ENCODE measurements at places on chromosomes 2 and 18.

DNA sequence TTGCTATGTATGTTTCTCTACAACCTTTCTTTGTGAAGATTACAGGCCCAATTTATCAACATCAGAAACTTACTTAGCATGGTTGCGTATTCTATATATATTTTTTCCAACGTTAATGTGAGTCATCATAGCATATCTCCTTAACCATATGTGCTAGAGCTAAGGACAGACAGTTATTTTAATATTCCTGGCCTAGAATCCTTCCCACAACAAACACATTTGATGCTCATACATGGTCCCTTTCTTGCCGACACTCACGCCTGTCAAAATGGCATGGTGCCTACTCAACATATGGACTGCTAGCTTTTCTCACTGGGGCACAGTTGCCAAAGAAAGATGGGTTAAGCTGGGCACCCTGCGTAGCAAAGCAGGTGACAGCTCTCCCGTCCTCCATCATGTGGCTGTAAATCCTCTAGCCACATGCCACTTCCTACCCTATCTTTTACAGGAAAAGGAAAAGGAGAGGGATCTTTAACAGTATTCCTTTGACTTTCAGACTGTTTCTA lies 75.2 kb upstream of the GALNT5 start:
- DNase-seq: peak; percentile 36

DNA sequence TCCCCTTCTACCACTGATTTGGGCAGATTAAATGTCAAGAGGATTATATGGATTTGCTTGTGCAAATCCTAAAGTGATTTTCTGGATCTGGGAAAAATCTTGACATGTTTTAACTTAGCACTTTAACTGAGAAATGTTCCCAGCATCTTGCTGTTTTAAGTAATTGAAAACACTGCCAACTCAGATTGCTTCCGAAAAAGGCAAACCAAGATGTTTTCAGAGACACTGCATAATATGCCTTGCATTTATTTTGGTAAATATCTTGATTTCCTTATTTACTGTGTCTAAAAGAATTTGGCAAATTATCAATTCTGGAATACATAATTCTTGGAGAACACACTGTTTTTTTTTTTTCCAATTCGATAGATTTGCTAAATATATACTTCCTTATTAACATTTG lies 385.0 kb upstream of the FAM98A start:
- DNase-seq: no peak

DNA sequence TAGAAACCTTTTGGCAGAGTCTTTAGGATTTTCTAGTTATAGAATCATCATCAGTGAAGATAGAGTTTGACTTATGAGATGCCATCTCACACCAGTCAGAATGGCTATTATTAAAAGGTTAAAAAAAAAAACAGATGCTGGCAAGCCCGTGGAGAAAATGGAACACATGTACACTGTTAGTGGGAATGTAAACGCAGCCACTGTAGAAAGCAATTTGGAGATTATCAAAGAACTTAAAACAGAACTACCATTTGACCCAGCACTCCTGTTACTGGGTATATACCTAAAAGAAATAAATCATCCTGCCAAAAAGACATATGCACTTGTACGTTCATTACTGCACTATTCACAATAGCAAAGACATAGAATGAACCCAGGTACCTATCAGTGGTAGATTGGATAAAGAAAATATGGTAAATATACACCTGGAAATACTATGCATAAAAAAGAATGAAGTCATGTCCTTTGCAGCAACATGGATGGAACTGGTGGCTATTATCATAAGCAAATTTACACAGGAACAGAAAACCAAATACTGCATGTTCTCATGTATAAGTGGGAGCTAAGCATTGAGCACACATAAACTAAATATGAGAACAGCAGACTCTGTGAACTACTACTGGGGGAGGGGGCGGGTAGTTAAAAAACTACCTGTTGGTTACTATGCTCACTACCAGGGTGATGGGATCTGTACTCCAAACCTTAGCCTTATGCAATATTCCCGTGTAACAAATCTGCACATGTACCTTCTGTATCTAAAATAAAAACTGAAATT lies 279.0 kb downstream of the KIAA1328 start:
- no peak for DNase-seq

- DNase-seq: peak; percentile 60
Observed at GRCh38 chr2:228527197-228527881, 345.9 kb upstream of the SPHKAP start.

GRCh38 chr2:6219906-6220305 lies 527.7 kb downstream of the SOX11 start:
- no peak for DNase-seq
